ENCODE measurements at places on chromosomes 3 and 15. TPM values are rescaled to one million over a fixed set of nuclear protein-coding genes. Genes with fewer than 3 reads are reported as not detected.

- no peak for DNase-seq
- no peaks in the 10 kb centered on the region for H3K36me3 ChIP-seq
- no peak overlapping the region for H3K27ac ChIP-seq
- H3K27me3 ChIP-seq, result no peaks in the 10 kb centered on the region
Measured at GRCh38 chr3:103170651-103171050, 735.8 kb downstream of the ZPLD1 start.

GRCh38 chr15:93656041-93656440, 567.0 kb upstream of the RGMA start:
- H3K36me3 ChIP-seq, result no peaks in the 10 kb centered on the region
- H3K27me3 ChIP-seq, result no peaks in the 10 kb centered on the region
- no peak for DNase-seq

DNA sequence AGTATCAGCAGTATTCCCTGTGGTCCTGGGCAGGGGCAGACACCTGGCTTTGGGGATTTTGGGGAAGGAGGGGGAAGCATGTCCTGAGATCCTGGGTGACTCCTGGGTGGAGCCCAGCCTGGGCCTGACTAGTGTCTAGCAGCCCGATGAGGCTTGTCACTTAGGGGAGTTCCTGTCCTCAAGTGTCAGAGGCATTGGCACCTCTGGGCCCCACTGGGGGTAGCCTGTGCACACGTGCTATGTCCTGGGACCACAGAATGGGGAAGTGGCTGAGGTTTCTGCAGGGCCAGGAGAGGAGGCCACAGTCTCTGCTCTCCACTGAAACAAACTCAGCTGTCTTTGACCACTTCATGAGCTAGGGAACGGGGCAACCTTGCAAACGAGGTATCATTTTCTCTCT, 31.5 kb upstream of the ADCY5 start:
- no peak overlapping the region for H3K4me3 ChIP-seq
- peaks cover 31% of the 10 kb centered on the region for H3K27me3 ChIP-seq
- DNase-seq, result no peak
- H3K4me1 ChIP-seq, result no peaks in the 10 kb centered on the region
- no peaks in the 10 kb centered on the region for H3K36me3 ChIP-seq

DNA sequence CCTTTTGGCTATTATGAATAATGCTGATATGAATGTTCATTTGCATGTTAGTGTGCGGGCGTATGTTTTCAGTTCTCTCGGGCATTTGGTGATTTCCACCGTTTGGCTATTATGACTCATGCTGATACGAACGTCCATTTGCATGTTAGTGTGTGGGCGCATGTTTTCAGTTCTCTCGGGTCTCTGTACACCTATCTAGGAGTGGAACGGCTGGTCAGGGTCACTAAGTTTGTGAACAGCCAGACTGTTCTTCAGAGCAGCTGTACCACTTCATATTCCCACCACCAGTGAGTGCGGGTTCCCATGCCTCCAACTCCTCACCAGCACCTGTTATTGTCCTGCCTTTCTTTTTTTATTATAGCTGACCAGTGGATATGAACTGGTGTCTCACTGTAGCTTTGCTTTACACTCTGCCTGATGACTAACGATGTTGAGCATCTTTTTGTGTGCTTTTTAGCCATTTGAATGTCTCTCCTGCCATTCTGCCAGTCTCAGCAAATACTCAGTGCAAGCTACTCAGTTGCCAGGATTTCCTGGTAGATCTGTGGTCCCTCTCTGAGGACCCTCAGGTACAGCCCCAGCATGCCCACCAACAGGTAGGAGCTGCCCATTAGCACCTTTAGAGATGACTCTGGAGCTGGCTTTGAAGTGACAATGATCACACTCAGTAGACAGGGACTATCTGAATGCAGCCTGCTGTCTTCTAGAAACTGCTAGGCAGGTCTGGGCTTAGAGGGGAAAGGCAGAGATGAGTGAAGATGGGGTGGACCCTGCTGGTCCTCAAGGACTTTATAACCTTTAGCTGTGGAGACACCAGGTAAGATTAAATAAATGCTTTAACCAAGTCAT, 141.1 kb downstream of the XXYLT1 start:
- 0 out of 2 replicates have a peak, but pooled peaks cover 6% of the 10 kb centered on the region for H3K4me1 ChIP-seq
- H3K27ac ChIP-seq, result no peak overlapping the region
- no peak overlapping the region for H3K4me3 ChIP-seq
- no peak for DNase-seq

Gene MAPK6
- 69.3 TPM for total RNA-seq

Gene GUCA1C
- not detected for total RNA-seq

Gene P2RY1
- 0.22 TPM for total RNA-seq

Gene CACNA2D3
- under 0.01 TPM for total RNA-seq

Gene ZNF860
- total RNA-seq, result not detected

Measured in GM23248 (cell line).